Pancreas (tissue), 10 donors: ENCODE measurements at places on chromosomes 7 and 10.

DNA sequence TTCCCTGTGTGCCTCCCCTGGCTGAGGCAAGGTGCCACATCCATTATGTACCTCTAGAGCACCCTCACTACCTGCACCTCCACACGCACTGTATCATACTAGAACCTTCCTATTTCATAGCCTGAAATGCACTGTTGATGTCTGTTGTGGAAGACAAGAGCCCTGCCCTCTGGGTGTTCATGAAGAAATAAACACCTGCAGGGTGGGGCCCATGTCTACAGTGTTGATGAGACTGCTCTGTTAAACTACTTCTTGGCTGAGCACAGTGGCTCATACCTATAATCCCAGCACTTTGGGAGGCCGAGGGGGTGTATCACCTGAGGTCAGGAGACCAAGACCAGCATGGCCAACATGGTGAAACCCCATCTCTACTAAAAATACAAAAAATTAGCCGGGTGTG lies 14.0 kb downstream of the SORBS1 start:
- no peak for DNase-seq

DNA sequence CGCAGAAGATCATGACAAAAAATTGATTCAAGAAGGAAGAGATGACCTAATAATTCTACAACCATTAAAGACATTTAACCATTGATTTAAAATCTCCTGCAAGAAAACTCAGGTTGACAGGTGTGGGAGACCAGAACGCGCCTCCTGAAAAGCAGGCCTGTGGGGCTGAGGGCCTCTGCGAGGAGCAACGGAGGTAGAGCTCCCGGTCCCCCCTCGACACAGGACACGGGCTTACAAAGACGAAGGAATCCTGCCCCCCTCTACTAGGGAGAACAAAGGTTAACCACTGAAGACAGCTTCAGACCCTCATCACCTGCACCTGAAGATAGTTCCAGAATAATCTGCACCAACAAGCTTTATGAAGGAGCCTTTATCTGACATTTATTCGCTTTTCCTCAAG lies 55.9 kb upstream of the INPP5A start:
- no peak for DNase-seq

GRCh38 chr7:4051696-4052095 lies 630.4 kb upstream of the FOXK1 start:
- DNase-seq, result no peak

DNA sequence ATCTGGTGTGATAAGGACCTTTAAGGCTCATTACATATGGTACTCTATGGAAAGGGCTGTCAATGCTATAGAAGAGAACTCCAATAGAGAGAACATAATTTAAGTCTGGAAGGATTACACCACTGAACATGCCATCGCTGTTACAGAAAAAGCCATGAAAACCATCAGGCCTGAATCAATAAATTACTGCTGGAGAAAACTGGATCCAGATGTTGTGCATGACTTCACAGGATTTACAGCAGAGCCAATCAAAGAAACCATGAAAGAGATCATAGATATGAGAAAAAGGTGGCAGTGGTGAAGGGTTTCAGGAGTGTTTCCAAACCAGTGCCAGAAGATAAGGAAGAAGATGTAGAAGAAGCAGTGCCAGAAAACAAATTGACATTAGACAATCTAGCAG lies 18.9 kb upstream of the GPR22 start:
- DNase-seq, result no peak

DNA sequence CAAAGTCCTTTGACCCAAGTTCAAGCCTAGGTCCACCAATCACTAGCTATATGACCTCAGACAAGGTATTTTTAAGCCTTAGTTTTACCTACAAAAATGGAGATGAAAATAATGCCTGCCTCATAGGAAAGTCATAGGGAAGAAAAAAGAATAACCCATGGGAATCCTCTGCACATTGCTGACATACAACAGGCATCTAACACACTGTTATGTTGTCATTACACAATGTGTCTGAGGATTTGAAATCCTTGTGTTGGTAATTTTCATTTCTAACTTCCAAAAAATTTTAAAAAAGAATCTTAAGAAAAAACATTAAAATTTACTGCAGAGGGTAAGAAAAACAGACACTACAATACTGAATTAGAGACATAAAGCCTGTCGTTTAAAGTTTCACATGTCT lies 5.7 kb downstream of the ANK3 start:
- no peak for DNase-seq

DNA sequence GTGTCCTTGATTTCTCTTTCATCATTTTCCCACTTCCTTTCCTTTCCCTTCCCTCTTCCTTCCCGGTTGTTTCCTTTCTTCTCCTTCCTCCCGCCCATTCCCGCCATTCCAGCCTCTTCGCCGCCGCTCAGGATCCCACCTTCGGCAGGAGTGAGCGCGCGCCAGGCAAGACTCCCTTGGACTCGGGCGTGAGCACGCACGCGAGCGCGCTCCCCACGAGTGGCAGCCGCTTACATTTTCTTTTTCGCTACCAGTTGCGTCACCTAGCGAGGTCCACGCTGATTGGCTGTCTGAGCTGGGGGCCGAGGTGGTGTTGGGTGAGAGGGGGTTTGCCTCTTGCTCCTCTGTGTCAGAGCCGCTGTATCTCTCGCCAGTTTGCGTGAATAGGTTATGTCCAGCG lies 11.8 kb downstream of the ZAN start:
- no peak for DNase-seq

DNA sequence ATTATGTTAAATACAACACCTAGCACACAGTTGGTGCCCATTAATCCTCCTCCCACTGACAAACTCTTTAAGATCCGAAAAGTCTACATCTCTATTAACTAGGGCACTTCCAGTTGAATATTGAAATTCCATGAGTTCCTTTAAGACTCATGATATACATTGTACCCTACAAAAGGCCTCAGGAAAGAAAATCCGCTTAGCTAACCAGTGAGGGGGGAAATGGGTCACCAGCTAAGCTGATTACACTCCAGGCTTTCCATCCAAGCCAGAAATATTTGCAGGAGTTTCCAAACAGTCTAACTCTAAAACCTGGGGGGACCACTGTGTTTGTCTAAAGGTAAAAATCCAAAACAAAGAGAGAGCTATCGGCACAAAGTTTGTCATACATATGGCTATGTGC lies 1.3 kb upstream of the LRIT2 start:
- no peak for DNase-seq

- DNase-seq, result no peak
These were observed 10.0 kb upstream of the DUSP5 start for GRCh38 chr10:110487411-110488331.
